ENCODE measurements at places on chromosomes 1 and 21.

DNA sequence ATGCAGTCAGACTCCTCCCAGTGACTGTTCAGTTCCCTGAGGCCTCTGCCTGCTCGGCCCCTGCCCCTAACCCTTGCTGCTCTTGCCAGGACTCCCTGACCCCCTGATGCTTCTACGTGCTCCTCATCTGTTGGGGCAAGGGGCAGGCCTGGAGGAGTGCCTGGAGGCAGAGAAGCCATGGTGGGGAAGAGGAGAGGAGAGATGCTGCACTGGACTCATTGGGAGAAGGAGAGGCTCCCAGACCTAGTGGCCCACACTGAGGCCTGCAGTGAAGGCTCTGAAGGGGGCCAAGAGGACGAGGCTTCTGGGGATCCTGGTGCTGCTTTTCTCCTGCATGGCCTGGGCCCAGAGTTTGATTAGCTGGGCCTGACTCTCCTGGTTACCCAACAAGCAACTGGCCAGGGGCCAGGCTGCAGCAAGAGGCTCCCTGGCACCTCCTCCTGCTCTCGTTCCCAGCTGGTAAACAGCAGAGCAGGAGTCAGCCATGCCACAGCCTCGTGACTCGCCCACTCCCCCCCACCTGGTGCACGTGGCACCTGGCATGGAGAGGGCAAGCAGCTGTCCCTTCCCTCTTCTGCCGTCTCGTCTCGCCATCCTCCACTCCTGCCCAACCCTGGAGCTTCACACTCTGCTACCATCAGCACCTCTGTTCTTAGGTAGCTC lies 847 bp upstream of the RORC start:
- DNase-seq, result no peak

DNA sequence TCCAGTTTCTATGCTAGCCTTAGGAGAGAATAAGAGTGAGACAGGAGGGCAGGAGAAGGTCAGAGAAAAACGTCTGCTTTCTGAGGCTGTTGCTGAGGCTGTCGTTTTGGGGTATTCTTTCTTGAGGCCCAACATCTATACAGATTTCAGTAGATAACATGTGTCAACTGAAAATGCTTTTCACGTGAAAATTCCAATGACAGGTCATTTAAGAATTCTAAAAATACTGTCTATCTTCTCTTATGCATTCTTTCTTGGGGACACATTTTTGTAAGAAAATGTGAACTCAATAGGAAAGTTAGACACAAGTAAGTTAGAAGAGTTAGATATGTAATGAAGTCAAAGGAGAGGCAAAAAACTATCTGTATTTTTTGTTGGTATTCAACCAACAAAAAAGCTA lies 150.8 kb downstream of the TGFB2 start:
- DNase-seq, result no peak

GRCh38 chr1:221794935-221795334 lies 53.0 kb upstream of the DUSP10 start:
- DNase-seq, result no peak

DNA sequence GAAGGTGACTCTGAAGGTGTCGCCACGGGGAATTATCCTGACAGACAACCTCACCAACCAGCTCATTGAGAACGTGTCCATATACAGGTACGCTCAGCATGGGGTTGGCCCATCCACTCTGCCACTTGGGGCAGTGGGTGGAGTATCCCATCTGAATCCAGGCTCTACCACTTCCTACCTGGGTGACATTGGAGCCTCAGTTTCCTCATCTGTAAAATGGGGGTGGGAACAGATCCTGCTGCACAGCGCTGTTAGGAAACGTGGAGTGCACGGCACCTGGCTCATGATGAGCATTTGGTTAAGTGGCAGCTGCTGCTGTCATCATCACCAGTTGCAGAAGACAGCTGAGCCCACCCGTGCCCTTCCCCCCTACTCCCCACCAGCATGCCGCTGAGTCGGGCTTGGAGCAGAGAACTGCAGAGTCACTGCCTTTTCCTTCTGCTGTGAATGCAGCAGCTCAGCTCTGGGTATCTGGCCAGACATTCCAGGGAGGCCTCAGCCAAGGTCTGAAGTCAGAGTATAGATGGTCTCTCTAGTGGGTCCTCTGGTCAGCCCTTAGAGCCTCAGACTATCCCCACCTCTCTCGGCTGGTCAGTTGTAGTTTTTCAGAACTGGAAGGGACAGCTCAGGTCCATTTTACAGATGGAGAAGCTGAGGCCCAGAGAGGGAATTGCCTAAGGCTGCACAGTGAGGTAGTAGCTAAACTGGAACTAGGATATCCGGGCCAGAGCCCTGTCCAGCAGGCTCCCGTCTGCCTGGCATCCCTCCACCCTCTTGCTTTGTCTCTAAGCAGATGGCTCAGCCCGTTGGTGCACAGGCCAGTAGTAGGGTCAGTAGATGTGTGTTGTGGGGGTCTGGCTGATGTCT lies 11.7 kb downstream of the LDLRAP1 start:
- no peak for DNase-seq

GRCh38 chr1:86156566-86157455 lies at the start of gene COL24A1:
Gene COL24A1, minus strand, starts transcription at chr1:86156772. Its CDS starts 376 bp downstream, at chr1:86156396.
- DNase-seq, result no peak

DNA sequence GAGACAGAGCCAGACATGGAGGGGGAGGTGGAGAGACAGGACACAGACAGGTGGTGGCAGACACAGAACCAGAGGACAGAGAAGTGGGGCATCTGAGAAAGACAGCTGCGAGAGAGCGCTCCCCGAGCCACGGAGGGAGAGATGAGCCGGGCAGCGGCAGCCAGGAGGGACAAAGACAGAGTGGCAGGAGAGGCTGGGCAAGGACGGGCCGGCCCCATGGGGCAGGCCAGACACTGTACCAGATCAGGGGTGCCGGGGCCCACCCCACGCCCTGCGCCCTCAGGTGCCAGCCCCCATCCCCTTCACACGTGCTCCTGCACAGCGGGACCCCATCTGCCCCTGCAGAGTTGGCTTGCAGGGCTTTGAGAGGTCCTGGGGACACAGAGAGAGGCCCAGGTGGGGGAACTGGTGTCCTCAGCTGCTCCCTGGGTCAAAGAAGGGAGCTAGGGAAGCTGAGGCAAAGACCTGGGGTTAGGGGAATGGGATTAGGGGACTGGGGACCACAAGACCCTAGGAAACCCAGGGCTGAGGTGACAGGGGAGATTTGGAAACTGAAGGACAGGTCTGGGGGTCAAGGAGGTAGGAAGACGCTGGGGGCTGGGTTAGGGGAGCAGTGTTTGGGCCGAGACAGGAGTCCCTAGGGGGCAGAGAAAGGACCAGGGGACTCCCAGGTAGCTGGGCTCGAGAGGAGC lies 643 bp downstream of the FNDC5 start:
- no peak for DNase-seq

DNA sequence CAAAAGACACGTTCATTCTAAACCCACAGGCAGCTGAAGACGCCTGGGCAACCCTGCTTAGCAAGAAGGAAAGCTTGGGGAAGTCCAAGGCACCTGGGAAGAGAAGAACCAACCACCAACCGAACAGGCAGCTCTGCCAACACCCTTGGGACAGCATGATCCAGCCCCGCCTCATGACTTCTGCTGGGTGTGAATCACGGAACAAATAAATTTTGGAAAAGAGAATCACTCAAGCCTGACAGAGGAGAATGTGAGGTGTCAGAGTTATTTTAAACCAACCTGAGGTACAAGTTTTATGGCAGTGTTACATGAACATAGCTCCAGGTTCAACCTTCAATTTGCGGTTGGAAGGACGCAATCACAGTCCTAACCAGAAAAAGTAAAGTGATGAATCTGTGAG lies 10.0 kb upstream of the PADI4 start:
- no peak for DNase-seq

DNA sequence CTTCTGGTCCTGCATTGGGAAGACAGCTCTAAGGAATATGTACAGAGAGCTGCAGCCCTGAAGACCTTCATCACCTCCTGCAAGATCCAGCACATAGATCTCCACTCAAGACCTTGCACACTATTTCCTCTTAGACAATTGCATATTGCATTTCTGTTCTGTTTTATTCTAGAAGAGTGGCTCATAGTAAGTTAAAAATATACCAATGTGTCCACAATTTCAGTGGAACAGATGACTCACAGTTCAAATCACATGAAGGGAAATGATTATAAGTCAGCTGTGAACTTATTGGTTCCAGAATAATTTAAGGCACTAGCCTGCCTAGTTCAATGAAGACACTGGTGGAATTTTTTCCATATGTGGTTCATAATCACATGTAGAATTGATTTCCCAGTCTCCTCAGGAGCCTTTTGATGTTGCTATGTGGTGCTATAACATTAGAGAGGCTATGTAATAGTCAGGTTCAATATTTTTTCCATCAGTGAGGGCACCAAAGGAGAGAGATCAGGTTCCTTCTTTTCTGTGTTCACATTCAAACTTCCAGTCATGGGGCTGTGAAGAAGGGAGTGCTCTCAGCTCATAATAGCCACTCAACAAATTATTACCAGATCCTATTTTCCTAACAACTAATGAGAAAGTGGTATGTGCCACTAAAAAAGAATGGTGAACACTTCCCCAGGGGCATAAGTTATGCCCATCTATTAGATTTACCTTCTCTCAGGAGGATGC lies 9.8 kb upstream of the AK5 start:
- no peak for DNase-seq

DNA sequence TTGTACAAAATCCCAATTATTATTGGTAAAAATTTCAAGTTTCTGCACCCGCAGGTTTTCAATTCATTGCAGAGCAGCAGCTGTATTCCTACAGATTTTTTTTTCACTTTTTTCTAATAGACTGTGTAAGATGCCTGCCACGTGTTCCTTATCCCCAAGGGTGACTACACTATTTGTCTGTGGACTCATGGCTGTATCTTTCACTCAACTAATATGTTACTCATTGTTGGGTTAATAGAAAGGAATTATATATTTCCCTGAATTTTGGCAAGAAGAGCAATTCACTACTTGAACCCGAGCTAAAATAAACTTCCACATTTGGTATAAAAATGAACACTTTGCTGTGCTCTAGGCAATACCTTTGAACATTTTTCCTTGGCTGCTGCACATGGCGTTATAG lies 158.7 kb downstream of the NCAM2 start:
- no peak for DNase-seq

- no peak for DNase-seq
Observed at GRCh38 chr1:196317535-196318522, 290.4 kb downstream of the KCNT2 start.

GRCh38 chr21:15241997-15242736 lies 177.4 kb upstream of the NRIP1 start:
- no peak for DNase-seq

DNA sequence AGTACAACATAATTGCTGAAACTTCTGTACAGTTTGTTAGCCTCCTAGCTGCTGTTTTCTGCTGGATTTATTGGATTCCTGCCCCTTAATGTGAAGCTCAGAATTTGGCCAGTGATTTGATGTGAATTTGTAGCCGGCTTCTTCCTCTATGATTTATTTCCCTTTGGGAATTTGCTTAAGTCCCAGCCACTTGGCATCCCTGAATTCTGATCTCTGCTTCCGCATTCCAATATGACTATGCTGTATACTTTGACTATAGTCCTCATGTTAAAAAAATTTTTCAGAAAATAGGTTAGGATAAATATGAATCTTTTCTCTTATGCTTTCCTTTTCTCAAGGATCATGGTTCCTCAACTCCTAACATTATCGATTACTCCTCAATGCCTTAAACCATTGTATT lies 12.4 kb upstream of the LRIF1 start:
- DNase-seq, result no peak

DNA sequence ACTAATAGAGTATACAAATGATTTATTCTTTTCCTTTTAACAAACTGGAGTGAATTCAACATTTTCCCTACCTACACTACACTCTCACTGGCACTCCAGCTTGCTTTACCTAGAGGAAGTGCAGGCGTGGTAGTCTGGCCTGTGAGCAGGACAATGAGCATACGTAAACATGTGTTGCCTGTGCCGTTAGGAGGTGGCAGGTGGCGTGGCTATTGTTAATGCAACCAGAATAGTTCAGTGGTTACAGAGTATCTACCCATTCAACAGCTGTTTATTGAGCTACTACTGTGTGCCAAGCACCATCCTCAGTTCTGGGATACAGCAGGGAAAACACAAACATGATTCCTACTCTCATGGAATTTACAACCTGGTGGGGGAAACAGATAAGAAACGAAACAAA lies 299.7 kb upstream of the KAZN start:
- no peak for DNase-seq

GRCh38 chr21:35119501-35120047 lies 70.5 kb upstream of the RUNX1 start:
- DNase-seq, result no peak

GRCh38 chr1:37721565-37721964 lies 29.2 kb downstream of the CDCA8 start:
- DNase-seq, result no peak

GRCh38 chr1:93095804-93096585 lies 16.9 kb downstream of the MTF2 start:
- DNase-seq, result no peak

DNA sequence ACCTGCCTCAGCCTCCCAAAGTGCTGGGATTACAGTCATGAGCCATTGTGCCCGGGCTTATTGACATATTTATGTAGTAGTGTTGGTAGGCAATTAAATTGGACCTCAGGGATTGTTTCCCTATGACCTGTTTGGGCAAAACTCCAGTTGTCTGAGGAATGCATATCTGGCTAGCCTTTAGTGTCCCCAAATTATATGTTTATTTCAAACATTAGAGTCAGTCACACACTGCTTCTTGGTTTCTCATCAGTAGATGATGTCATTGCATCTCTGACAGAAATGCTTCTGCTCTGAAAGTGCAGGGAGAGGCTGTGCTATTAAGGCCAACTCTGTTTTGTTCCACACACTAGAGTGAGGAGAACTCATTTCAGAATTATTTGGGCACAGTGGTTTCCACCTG lies 12.5 kb downstream of the PIP5K1A start:
- DNase-seq, result no peak

DNA sequence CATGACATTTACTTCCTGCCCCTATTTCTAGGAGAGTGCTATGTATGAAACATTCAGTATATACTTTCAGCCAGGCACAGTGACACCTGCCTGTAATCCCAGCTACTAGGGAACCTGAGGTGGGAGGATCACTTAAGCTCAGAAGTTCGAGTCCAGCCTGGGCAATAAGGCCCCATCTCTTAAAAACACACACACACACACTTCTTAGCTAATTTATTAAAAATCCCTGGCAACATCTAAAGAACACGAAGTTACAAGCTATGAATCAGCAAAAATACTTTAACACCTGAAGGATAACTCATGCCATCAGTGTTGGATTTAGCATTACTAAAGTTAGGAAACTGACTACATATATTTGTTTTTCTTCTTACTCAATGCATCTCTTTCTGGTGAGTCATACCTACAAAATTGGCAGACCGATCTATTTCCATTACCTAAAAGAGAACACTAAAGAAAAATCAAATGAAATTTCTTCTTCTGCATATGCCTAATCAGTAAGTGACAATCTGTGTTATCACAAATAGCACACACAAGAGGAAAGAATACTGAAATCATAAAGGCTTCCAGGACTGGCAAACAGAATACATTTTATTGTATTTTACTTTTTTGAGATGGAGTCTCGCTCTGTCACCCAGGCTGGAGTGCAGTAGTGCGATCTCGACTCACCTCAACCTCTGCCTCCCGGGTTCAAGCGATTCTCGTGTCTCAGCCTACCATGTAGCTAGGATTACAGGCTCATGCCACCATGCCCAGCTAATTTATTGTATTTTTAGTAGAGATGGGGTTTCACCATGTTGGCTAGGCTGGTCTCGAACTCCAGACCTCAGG lies 41.4 kb downstream of the RNF115 start:
- DNase-seq, result no peak

- no peak for DNase-seq
Observed at GRCh38 chr1:190475421-190476141, 2.1 kb downstream of the BRINP3 start.
